SHP77 (cell line): ENCODE measurements at places on chromosomes 16 and 17.

DNA sequence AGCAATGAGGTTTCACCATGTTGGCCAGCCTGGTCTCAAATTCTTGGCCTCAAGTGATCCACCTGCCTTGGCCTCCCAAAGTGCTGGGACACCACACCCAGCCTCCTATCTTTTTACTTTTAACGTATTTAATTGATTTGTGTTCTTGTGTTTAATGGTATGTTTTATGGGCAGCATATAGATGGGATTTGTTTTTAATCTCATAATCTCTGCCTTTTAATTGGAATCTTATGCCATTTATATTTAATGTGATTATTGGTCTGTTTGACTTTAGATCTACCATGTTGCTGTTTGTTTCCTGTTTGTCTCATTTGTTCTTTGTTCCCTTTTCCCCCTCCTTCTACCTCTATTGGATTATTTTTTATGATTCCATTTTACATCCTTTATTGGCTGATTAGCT, 12.2 kb downstream of the SLC26A11 start:
- no peak for DNase-seq

DNA sequence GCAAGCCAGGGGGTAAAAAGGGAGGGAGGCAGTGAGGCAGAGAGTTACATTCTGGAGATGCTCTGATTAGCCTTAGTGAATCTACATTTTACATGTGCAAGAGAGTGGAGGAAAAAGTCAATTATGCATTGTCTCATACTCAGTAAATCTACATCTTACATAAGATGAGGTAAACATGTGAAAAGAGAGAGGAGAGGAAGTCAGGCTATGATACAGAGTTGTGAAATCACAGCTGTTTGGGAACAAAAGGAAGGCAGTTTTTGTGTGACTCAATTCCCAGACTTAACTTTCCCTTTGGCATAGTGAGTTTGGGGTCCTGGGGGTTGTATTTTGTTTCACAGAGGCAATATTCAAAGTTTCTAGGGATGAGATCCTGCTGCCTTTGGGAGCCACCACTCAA, 67.8 kb downstream of the GP2 start:
- DNase-seq: no peak

DNA sequence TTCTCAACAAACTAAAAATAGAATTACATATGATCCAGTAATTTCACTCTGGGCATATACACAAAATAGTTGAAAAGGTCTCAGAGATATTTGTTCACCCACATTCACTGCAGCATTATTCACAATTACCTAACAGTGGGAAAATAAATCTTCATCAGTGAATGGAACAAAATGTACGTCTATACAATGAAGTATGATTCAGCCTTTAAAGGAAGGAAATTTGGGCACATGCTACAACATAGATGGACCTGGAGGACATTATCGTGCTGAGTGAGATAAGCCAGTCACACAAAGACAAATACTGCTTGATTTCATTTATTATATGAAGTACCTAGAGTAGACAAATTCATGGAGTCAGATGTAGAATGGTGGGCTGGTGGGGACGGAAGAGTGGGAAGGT, 47.0 kb downstream of the MFSD11 start:
- DNase-seq: no peak

GRCh38 chr17:9002227-9002605, 19.1 kb upstream of the NTN1 start:
- DNase-seq: no peak

DNA sequence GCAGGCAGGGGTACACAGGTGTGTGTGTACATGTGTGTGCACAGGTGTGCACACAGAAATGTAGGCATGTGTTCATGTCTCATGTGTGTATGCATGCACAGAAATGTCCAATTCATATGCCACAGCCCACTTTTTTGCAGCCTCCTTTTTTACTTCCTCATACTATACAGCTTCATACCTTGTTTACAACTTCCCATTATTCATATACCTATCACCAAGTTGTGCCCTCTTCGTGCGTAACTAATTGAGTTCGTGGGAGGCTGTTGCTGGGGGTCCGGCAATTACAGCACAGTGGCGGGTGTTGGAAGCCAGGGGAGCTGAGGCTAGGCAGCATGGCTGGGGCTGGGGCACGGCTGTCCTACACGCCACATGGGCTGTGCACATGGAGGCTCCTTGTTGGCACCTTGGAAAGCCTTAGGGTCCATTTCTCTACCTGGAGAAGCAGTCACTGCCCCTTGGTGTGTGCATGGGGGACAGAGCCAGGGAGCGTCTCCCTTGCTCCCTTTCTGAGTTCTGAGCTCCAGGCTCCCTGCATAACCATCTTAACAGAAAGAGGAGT, 266.7 kb downstream of the ENGASE start:
- no peak for DNase-seq

GRCh38 chr16:15434425-15435215, at the start of gene BMERB1:
Gene BMERB1 (plus strand): TSS chr16:15434588. CDS start chr16:15434654, 66 bp downstream.
- DNase-seq: peak; percentile 80

GRCh38 chr16:49275050-49275730, 6.4 kb downstream of the CBLN1 start:
- DNase-seq: no peak

GRCh38 chr17:46061435-46061834, 62.4 kb downstream of the STH start:
- no peak for DNase-seq

DNA sequence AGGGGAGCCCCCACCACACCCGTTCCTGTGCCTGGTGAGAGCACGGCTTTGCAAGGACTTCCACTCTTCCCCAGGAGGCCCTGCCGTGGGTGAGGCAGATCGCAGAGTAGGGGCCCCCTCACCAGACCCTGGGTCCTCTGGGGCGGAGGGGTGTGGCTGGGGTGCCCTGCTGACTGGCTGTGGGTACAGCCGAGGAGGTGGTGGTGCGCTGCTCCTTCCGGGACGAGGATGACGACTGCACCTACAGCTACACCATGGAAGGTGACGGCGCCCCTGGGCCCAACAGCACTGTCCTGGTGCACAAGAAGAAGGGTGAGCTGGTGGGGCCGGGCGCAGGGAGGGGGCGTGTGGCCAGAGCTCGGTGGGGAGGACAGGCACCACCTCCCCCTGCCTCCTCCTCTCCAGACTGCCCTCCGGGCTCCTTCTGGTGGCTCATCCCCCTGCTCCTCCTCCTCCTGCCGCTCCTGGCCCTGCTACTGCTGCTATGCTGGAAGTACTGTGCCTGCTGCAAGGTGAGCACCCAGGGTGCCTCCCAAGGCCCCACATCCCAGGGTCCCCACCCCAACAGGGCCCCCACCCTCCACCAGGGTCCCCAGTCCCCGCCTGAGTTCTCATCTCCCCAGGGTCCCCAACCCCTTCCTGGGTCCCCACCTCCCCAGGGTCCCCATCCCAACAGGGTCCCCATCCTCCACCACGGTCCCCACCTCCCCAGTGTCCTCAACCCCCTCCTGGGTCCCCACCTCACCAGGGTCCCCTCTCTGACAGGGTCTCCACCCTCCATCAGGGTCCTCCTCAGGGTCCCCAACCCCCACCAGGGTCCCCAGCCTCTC, 16.1 kb downstream of the ITGB4 start:
- no peak for DNase-seq

- no peak for DNase-seq
Observed at GRCh38 chr16:27460663-27461482, 58.9 kb downstream of the IL21R start.

GRCh38 chr16:88453217-88453531, at the start of gene ZFPM1:
Gene ZFPM1 (plus strand): TSS chr16:88453280. CDS start chr16:88453639, 359 bp downstream.
- no peak for DNase-seq

DNA sequence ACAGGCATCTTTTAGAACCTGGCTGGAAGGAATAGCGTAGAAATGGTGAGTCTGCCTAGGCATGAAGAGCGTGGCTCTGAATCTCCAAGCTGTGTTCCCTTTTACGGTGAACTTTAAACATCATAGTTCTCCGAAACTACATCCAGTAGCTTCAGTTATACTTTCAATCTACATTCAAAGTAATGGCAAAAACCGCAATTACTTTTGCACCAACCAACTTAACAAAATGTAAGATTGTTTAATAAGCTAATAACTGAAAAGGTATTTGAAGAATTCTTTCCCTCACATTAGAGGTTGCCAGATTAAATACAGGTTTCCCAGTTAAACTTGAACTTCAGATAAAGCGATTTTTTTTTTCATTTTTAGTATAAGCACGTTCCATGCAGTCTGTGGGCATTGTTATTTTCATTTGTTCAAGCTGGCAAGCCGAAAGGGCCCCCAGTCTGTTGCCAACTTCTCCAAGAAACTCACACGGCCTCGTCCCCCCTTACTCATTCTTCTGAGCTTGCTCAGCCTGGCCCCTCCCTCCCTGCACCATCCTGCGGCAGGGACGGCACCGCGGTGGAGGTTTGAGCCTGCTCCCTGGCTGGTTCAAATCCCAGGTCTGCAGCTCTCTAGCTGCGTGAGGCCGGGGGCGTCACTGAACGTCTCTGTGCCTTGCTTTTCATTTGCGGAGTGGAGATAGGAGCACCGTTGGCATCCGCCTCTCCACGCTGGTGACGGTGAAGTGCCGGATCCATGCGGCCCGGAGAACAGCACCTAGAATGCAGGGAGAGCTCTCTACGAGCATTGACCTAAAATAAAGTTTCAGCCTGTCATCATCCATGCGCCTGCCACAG, 3.5 kb upstream of the MTHFSD start:
- DNase-seq: no peak

DNA sequence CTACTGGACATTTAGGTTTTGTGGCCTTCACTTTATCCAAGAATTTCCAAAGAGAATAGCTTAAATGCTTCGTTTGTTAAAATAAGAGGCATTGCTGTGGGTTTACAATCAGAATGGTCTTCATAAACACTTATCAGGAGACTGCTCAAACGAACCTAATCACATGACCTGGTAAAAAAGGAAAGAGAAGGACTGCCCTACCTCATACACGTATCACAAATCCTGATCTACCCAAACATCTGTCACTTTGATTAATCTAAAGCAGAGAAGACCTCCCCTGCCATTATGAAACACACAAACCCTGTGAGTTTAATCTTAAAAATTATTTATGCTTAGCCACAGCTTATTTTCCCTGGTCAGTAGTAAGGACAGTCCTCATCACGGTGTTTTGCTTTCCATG, 76.6 kb downstream of the PARN start:
- DNase-seq: no peak

DNA sequence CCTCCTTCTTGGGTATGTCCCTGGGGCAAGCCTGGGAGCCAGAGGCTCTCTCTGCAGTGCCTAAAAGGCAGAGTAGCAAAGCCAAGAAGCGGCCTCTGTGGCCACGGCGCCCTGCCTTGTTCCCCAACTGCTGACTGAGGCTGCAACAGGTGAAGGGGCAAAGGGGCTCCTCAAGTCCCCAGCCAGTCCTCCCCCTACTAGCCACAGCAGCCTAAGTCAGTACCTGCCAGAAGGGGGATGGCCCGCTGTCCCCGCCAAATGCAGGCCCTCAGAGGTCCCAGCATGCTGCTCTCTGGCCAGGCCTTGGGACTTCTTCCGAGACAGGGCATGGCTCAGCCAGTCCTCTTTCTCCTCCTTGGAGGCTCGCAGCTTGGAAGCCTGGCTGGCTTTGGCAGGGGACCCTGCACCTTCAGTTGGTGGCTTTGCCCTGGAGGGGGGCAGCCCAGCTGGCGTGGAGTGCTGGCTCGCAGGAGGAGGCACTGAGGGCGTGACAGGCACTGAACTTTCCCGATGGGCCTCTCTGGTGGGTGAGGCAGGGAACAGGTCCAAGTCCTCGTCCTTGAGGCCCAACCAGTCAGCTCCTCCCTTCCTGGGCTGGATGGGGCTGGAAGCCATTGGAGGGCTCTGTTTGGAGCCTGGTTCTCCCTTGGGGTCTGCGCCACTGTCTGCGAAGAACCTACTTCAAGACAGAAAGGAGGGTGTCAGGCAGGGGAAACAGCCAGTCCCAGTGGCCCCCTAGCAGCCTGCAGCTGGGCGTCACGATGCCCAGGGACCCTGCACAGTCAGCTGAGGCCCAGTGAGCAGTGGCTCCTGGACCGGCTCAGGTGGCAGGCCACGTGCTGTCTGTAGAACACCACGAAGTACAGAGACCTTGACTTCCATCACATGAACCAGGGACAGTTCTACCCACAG, 17.6 kb downstream of the FBF1 start:
- no peak for DNase-seq
